ENCODE measurements at places on chromosomes 3 and 15.

GRCh38 chr3:186540835-186541226 lies 3.3 kb downstream of the CRYGS start:
- DNase-seq, result no peak

DNA sequence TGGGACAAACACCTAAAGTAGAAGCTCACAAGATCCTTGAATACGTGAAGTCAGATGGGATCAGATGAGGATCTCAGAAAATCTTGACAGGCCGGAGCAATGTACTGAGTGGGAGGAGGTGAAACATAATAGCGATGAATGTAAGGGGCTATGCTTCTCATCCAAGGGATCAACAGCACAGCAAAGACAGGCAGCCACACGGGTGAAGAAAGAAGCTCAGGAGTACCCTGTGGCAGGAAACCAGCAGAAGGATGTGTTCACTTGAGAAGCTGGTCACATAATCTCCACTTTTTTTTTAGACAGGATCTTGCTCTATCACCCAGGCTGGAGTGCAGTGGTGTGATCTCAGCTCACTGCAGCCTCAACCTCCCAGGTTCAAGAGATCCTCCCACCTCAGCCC lies 92.4 kb downstream of the MEGF11 start:
- no peak for DNase-seq

GRCh38 chr15:58627701-58628100 lies 121.8 kb downstream of the ADAM10 start:
- DNase-seq, result no peak

- DNase-seq, result peak; percentile 55
Observed at GRCh38 chr15:33021806-33022389, 172.6 kb downstream of the FMN1 start.

DNA sequence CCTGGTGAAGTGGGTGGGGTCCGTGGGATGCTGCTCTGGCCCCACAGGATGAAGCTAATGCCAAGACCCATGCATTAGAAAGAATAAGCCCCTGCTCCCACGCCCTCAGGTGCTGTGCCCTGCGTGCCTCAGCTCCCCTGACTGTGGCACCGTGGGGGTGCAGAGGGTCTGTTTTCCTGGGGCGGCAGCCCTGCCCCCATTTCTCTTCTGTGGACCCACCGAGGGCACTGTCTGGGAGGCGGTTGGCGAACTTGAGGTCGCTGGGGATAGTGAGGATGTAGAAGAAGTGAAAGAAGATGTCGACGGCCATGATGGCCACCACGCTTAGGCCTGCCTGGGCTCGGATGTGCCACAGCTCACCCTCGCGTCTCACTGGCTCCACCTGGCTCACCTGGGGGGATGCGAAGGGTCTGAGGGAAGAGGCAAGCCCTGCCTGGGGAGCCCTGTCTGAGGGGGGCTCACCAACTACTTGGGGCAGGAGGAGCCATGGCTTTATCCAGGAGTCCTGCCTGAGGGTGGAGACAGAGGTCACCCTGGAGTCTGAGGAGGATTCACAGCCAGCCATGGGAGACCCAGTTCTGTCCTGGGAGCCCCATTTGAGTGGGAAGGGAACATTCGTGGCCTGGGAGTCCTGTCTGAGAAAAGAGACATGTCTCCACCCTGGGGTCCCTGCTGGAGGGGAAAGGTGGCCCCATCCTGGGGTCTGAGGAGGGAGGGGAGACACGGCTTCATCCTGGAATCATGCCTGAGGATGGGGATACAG lies 5.1 kb downstream of the HHATL start:
- DNase-seq, result no peak

GRCh38 chr15:57285386-57285785 lies 90.9 kb upstream of the CGNL1 start:
- no peak for DNase-seq

DNA sequence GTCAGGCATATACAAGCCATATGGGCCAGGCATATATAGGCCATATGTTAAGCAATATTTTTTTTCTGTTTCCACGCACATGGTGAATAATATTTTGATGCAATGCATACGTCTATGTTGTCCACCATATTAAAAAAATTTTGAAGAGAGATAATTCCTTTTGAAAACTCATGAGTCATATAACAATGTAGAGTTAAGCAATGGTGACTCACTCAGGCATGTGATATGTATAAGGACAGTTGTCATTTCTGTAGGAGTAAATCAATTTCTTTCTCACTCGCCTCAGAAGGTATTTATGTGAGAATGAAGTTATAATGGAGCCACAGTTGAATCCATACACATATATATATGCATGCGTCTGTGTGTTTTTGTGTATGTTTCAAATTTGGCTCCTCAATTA lies 272.6 kb downstream of the EPHA3 start:
- no peak for DNase-seq

- DNase-seq, result no peak
Observed at GRCh38 chr3:171113716-171114115, 87.2 kb upstream of the SLC2A2 start.

DNA sequence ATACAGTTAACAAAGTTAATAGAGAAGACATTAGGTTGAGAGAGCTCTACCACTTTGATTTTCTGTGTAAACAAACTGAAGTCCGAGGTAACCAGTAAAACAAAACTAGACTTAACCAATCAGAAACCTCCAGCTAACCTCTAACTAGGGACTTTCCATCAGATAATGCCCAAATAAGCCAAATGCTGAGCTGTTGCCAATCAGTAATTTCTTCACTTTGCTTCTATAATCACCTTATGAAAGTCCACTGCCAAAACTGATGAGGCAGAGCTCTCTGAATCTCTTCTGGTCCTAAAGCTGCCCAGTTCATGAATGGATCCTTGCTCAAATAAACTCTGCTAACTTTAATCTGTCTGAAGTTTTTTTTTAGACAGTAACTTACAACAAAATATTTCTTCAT lies 448.0 kb upstream of the NECTIN3 start:
- no peak for DNase-seq

DNA sequence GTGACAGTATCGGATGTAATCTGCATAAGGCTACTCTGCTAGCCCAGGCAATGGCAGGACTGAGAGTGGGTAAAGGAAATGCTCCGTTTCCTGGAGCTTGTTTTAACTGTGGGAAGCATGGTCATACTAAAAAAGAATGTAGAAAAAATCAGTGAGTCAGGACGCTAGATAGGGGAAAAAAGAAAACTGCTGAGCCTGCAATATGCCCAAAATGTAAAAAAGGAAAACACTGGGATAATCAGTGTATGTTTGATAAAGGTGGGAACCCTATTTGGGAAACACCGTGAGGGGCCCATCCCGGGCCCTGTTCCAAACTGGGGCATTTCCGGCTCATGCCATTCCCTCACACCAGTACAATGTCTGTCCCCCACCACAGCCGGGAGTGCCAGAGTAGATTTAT lies 775.8 kb downstream of the ZPLD1 start:
- no peak for DNase-seq

DNA sequence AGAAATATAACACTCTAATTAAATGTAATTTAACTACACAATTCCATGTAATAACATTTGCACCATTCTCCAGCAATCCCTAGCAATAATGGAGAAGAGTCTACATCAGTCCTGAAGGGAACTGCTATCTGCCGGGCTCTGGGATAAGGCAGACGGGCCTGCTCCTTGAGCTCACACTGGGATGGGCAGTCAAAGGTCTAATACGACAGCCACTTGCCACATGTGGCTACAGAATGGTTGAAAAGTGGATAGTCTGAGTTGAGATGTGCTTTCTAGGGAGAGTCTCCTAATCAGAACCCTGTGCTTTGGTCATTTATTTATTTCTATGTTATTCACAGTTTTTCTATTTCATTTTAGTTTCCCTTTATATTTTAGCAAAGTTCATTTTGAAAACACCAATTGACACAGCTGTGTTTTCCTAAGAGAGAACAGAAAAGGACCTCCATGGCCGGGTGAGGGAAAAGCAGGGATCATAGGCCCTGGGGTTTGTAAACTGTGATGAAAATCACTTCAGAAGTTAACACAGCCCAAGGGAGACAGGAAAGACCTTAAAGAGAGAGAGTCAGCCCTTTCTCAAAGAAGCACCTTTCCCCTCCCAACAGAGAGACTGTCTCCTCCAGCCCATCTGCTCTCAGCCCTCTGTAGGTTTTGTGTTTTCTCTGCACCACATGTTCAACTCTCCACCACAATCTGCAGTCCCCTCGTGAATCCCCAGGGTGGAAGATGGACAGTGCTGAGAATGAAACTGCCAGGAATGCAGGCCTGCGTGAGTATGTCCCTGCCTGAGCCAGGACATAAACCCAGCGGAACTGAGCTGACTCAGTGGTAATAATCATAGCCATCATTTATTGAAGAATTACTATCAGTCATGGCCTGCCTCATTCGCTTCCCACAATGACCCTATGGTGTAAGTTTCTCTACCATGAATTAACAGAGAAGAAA lies 11.6 kb downstream of the FSIP1 start:
- no peak for DNase-seq

GRCh38 chr3:8519774-8520448 lies 18.3 kb downstream of the LMCD1 start:
- no peak for DNase-seq

DNA sequence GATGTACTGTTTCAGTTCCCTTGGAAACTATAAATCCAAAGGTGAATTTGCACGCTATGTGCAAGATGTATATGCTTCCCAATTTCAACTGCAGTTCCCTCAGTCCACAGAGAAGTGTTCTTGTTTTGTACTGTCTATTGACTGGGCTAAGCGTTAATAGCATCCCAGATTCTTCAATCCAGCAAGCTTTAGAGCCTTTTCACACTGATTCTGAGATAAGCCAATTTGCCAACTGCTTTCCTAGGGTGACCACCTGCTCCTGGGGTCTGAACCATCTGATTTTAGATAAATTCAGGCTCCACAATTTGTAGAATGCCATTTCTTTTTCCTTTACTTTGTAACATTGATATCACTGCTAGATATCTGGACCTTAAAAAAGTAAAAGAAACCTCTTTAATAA lies 340.1 kb downstream of the PTPRG start:
- DNase-seq, result no peak

- peak; percentile 3 for DNase-seq
Observed at GRCh38 chr3:196339493-196340254, 1.5 kb upstream of the TM4SF19 start.

- DNase-seq, result no peak
Observed at GRCh38 chr3:115659253-115660220, 36.2 kb downstream of the GAP43 start.

DNA sequence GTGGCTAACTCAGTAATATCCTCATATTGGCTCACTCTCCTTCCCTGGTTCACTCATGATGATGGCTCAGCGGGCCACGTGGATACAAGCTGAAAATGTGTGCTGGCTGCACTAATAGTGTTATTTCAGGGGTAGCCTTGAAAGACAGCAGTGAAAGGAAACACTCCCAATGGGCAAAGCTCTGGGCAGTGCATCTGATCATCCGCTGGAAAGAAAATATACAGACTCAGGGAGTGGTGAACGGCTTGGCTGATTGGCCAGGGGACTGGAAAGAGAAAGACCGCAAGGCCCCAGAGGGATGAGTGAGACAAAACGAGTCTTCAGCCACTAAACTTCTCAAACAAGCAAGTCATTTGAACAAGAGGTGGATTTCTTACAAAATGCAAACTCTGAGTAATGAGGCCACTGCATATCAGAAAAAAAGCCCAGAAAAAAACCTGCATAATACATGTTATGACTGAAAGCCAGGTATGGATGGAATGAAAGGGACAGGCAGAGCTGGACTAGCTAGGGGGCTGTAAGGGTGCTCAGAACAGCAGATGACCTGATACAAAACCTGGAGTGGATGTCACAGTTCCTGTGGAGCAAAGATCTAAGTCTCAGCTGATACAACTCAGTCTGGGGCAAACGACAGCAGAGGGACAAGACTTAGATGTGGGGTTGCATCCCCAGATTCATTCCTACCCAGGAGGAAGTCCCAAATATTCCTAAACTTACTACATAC lies 33.3 kb downstream of the CMTM6 start:
- no peak for DNase-seq

- no peak for DNase-seq
Observed at GRCh38 chr15:50044904-50045303, 74.1 kb downstream of the ATP8B4 start.

DNA sequence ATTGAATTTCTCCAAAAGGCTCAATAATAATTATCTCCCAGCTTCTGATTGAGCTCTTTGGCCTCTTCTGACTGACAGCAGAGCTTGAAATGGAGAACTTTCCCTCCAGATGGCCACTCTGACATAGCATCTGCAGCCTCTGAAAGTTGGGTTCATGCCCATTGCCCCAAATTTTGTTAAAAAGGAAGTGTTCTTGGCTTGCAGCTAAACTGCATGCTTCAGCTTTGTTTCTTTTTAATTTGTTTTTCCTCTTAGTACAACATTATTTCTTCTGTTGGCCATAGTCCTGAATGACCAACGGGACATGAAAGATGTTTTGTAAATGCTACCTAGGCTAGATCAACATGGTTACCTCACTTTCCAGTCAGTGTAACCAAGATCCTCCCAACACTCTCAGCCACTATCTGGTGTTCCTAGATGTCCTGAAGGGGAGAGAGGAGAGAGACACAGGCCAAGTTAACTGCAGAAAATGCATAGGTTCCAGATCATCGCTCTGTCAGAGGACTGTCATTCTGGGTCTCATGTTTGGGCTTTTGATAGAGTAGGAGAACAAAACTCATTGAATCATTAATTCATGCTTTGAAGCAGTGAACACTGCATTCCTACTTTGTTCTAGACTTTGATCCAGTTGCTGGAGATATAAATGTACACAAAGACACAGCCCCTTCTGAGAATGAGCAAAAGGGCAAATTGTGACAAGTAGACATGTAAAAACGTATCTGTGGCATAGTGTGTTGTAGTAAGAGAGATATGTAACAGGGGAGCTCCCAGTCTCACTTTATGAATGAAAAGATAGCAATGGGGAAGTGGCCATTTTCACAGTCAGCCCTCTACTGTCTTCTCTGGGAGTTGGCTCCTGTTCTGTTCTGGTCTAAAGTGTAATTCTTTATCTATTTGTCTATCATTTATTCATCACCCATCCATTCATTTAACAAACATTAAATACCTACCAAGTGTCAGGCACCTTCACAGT lies 156.2 kb downstream of the ZNF621 start:
- DNase-seq, result no peak

- DNase-seq, result no peak
Observed at GRCh38 chr15:35725353-35725752, 179.4 kb upstream of the DPH6 start.

DNA sequence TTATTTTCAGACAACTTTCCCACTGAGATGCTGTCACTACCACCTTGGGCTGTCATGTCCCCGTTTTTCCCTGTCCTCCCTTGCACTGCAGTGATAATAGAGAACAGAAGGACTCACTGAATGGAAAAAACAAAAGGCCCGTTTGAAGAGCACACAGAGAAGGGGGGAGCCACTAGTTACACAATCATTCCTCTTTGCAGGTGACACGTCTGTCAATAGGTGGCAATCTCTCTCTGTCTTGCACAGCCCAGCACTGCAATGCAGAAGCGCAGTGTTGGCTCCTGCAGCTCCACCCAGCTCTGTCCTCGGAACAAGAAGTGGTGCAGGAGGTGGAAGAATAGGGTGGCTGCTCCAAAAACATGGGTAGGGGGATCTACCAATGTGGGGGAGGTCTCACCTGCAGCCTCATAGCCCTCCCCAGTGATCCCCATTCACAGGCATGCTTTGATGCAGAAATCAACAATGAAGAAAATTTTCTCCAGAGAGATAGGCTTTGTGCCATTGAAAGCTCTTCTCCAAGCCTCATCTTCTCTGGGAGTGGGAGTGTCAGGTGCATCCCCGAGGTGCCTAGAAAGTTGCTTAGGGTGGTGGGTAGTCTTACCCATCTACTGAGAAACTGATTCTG lies 31.8 kb downstream of the FSTL1 start:
- DNase-seq, result no peak

- no peak for DNase-seq
Observed at GRCh38 chr15:34754674-34755418, at the start of gene GJD2. GJD2 (minus strand) TSS chr15:34754998; CDS start chr15:34754488, 510 bp downstream.

GRCh38 chr15:63332367-63333124 lies 49.1 kb downstream of the CA12 start:
- peak; percentile 59 for DNase-seq

- no peak for DNase-seq
Observed at GRCh38 chr15:41661078-41661517, 893 bp downstream of the MGA start.

Measured in smooth muscle cell of the brain vasculature (primary cell).